ENCODE measurements at places on chromosomes 11 and 22.

DNA sequence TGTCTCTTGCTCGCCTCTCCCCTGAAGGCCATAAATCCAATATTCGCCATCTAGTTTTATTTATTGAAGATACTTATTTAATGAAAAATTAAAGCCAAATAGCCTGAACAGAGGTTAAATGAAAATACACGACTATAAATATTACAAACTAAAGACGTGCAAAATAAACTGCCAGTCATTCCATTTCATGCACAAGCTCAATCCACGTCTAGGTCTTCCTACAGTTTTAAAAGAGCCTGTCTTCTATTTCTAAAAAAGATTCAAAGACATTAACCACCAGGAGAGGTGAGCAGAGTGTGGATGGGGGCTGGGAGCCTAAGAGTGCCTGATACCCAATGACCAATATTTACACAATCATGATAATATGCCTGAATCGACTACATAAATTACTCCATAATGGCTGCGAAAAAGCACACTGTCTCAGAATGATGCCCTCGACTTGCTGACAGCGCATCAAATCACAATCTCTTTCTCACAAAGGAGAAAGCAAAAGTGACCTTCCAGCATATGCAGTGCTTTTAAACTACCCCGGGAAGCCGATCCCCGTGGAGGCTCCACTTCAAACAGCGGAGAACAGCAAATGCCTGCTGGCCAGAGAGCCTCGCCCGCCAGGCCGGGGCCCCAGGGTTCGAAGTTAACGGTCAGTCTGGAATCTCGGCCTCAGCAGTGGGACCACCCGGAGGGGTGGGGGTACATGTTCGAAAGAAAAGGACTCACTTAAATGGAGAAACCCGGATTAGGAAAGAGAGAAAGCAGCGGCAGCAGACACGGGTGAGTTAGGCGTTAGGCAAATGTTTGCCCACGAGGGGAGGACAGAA is 1.7 kb downstream of the FCHSD2 start:
- no peak for DNase-seq

- DNase-seq, result peak; percentile 37
These were observed 11.5 kb downstream of the PARVG start for GRCh38 chr22:44192098-44192815.

DNA sequence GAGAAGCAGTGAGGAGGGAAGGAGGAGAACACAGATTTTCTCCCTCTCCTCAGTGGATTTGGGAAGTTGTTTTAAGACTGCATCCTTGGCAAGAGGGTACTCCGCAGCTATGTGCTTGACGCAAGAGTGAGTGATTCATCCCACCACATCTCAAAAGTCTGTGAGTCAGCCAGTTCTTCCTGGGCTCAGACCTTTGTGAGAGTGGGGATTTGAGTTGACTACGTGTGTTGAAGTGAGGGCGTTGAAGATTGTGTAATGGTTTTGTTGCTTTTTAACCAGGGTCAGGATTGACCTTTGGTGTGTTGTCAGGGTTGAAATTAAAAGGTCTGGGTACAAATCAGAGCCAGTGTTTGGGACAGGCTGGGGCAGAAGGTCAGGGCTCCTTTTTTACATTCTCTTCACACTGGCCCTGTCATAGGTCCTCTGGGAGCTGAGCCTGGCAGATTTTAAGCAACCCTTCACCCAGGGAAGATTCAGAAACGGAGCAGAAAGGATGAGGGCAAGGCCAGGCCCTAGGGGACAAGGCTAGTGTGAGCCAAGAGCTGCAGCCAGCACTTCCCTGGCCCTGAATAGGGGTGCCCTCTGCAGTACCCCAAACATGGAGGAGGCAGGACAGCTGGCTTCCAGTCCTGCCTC is 4.2 kb upstream of the C11orf86 start:
- DNase-seq, result no peak

DNA sequence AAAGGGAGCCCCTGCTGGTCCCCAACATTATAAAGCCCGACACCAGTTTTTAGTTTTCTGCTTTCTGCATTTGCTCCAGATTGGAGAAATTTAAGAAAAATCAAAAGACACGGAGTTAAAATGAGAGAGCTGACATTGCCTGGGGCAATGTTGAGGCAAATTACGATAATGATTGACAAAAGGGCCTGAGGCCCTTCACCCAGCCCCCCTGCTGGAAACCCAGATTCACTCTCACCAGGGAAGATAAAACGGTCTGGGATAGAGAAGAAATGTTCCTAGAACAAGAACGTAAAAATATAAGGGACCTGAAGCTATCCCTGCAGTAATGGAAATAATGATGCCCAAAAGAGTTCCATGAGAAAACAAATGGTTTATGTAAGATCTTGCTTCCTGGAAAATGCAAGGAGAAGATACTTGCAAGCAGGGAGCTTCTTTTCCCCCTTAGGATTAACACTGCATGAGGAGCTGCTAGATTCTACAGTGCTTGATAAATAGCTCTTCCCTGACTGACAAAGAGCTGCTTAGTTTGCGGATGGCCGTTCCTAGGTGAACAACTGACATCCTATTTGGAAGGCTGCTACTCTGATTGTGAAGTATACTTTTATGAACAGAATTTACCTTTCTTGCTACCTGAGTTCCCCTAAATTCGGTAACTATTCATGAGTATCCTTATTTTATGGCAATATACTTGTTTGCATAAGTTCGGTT is 40.6 kb upstream of the GNAZ start:
- DNase-seq, result no peak

DNA sequence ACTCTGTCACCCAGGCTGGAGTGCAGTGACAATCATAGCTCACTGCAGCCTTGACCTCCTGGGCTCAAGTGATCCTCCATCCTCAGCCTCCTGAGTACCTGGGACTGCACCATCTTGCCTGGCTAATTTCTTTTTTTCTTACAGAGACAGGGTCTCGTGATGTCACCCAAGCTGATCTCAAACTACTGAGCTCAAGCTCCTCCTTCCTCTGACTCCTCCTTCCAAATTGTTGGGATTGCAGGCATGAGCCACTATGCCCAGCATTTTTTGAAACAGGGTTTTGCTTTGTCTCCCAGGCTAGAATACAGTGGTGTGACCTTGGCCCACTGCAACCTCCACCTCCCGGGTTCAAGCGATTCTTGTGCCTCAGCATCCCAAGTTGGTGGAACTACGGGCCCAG is 358.3 kb upstream of the MTNR1B start:
- no peak for DNase-seq

Data from CD4-positive, alpha-beta T cell treated with Interleukin-1 beta for 1 hour (primary cell).